ENCODE measurements at places on chromosomes 16 and 17.

DNA sequence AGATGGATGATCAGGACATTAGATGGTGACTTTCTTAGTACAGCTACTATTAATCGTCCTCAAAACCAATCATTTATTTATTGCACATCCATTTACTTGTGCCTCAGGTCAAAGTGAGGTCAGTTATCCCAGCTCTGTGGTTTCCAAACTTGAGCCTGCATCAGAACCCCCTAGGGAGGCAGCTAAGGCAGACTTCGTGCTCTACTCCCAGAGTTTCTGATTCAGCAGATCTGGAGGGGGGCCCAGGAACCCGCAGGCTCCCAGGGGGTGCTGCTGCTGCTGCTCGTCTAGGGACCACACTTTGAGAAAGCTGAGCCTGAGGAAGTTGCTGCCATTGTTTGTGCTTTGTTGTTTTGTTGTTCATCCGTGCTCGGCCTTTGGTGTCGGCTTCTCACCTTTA, 44.0 kb upstream of the CLEC18B start:
- DNase-seq = peak; percentile 72

- no peak for DNase-seq
Measured at GRCh38 chr17:66518108-66518507, 215.7 kb downstream of the PRKCA start.

- DNase-seq = no peak
Measured at GRCh38 chr16:2205967-2206313, 686 bp downstream of the MLST8 start.

DNA sequence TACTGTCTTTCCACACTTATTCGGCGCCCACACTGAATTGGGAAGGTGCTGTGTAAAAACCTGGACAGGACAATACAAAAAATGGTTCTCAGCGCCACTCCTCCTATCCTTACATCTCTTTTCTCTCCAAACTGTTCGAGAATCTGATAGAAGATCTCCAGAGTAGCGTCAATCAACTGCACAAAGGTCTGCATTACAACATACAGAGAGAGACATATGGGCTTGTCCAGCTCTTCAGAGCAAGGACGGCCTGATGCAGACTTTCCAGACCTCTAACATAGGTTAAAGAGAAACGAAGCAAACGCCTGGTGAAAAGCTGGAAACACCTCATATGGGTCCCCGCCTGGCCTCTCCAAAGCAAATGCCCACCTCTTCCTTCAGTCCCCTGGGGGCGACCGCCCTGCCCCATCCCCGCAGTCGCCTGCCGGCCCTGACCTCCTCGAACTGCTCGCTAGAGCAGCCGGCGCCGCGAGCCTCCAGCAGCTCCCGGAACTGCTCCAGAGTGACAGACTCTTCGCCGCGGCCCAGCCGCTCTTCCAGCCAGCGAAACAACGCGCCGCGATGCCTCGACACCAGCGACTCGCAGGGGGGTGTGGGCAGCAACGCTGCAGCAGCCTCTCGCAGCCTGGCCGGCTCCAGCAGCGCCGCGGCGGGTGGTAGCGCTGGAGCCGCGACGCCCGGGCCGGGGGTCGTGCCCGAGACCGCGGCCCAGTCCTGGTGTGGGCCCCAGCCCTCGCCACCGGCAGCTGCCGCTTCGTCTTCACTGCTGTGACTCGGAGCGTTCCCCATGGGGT, 526 bp downstream of the ZZEF1 start:
- DNase-seq = no peak

- no peak for DNase-seq
Measured at GRCh38 chr16:80167657-80168390, 373.0 kb upstream of the DYNLRB2 start.

GRCh38 chr17:2436316-2436905, 35.6 kb upstream of the MNT start:
- DNase-seq = no peak

GRCh38 chr17:8965394-8966168, at the start of gene PIK3R5:
Gene PIK3R5 (minus strand): TSS chr17:8965707. CDS start chr17:8911494, 54,213 bp downstream.
- no peak for DNase-seq

DNA sequence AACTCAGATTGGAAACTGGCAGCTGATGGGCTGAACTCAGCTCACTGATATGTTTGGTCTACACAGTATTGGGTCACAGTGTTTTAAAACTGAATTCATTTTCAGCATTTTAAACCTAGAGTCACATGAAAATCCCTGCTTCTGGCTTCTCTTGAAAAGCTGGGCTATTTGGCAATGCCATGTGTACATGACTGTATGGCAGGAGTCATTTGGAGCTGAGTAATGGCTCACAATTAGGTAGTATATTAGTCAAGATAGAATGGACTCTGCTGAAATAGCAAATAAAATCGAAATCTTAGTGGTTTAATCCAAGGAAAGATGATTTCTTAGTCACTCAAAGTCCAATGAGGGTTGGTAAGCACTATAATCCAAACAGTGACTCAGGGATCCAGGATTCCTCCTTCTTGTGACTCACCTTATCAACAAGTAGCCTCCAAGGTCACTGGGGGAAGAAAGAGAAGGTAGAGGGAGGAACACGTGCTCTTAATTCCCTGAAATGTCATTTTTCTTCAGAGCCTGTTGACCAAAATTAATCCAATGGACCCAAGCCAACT, 13.9 kb upstream of the PMP22 start:
- DNase-seq = peak; percentile 95

- no peak for DNase-seq
Measured at GRCh38 chr17:32520104-32520701, 33.4 kb downstream of the CDK5R1 start.

DNA sequence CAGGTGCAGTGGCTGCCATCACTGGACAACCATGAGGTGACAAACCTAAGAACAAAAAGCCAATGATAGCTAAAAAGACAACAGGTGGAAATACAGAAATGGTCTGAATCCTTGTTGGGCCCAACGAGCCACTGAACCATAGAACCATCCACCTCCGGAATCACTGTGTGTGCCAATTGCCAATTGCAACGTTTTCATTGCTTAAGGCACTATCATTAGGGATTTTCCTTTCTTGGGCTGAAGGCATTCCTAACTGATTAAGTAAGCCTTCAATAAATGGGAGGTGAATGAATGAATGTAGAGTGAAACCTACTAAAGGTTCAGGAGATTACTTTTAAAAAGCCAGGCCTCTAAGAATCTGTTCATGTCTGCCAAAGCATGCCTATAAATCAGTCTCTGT, 3.6 kb downstream of the USP31 start:
- DNase-seq = peak; percentile 23

GRCh38 chr16:31420037-31420436, 8.1 kb downstream of the COX6A2 start:
- no peak for DNase-seq

DNA sequence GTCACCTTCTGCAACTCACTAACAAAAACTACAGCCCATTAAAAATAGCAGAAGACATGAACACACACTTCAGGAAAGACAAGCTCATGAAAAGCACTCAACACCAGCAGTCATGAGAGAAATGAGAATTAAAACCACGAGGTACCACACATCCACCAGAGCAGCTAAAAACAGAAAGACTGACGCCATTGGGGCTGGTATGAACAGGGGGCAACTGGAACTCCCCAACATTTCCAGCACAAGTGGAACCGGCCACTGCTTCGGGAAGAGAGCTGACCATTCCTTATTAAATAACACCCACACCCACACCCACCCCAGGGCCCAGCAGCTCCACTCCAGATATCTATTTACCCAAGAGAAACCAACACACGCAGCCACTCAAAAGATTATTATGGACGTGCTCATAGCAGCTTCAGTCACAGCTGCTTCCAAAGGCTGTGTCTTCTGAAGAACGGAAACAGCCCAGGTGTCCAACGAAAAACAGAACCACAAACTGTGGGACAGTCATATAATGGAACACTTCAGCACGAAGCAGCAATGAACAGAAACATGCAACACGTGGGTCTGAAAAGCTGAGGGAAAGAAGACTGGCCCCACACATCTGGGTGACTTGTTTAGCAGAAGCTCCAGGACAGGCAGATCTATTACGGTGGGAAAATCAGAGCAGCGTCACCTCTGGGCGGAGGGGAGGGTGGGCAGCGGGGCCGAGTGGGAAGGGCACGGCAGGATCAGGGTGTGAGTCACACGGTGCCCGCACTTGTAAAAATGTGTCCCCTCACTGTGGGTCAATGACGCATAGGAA, 41.1 kb downstream of the KLHDC4 start:
- no peak for DNase-seq

DNA sequence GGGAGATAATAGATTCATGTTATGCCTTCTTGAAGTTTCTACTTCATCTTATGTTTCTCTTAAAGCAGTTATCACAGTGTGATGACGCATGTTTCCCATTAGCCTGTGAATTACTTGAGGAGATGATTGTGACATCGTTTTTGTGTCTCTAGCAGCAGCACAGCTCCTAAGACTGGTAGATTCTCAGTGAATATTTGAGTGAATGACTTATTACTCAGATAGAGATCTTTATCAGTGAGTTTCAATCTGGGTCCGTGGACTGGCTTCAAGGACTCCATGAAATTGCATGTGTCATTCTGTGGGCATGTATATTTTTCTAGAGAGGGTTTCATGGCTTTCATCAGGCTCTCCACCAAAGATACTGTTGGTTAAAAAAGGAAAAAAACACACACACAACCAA, 29.9 kb downstream of the YPEL2 start:
- peak; percentile 81 for DNase-seq

GRCh38 chr16:78900044-78900811, 700.3 kb downstream of the MAF start:
- DNase-seq = no peak

GRCh38 chr16:65919986-65920376, 446.5 kb upstream of the CDH5 start:
- no peak for DNase-seq

DNA sequence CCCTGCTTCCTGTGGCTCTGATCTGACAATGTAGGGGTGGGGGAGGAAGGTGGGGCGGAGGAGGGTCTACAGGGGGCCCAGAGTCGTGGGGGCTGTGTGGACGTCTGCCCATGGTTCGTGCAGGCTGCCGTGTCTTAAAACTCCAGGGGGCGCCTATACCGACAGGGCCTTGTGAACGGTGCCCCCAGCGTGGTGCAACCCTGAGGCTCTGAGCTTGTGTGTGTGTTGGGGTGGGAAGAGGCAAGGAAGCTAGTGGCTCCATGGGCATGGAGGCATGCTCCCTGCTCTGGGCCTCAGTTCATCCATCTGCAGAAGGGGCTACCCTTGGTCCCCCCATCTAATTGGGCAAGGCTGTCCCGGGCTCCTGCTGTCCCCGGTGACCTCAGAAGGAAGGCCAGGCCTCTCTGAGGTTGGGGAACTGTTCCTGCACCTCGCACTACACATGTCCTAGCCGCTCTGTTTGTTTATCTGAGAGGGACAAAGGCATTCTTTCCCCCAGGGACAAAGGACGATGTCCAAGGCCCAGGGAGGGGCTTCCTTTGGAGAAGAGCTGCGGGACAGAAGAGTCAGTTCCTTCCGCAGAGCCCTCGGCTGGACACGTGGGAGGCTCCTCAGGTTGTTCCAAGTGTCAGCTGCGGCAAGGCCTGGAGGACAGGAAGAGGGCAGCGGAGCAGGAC, 13.5 kb downstream of the CA4 start:
- no peak for DNase-seq

DNA sequence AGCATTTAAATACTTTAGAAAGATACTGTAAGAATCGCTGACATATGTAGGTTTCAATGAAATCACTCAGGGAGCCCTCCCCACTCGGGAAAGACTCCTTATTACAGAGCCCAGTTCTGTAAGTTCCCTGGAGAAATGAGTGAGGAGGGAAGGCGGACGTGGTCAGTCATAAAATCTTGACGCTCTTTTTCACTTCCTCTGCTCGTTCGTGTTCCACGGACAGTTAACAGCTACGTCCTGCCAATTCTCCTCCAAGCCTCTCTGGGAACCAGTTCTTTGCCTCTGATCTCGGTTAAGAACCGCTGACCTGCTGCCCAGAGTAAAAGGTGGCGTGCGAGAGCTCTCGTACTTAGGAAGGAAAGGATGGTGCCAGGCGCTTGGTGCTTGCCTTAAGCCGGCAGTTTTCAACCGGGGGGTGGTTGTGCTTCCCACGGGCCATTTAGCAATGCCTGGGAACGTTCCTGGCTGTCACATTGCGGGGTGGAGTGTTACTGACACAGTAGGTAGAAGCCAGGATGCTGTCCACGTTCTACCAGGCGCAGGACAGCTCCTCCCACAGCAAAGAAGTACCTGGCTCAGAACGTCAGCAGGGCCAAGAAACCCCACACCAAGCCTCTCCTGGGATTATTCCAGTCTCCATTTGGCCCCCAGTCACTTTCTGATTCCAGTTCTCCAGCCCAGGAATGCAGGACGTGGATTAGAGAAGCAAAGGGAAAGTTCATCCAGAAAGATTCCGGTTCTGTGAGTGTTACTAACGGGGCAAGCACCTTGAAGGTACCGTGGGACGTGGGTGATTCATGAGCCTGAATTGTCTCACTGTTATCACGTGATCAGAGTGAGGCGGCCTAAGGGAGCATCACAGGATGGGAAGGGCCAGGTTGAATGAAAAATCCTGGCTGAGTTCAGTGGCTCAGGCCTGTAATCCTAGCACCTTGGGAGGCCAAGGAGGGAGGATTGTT, 87.7 kb downstream of the MRM3 start:
- DNase-seq = no peak

DNA sequence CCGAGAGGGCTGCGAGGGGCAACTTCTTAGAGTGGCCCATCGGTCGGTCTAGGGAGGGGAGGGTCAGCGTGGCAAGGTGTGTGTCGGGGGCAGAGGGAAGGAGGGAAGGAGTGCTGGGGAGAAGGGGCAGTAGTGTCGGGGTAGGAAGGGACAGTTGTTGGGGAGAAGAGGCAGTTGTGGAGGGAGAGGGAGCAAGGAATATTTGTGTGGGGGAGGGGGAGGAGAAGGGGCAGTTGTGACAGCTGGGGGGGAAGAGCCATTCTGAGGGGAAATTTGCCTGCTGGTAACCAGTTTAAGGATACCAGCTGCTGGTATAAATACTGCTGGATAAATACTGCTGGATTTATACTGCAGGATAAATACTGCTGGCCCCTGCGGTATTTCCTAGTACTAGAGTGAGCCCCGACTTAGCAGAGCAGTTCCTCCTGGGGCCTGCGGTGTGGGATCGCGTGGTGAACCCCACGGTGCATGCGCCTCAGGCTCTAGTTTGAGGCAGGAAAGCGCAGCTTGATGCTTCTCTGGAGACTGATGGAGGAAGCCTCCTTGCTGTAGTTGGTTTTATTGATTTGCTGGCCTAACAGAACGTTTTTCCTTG, 309 bp downstream of the DNAH2 start:
- peak; percentile 22 for DNase-seq

DNA sequence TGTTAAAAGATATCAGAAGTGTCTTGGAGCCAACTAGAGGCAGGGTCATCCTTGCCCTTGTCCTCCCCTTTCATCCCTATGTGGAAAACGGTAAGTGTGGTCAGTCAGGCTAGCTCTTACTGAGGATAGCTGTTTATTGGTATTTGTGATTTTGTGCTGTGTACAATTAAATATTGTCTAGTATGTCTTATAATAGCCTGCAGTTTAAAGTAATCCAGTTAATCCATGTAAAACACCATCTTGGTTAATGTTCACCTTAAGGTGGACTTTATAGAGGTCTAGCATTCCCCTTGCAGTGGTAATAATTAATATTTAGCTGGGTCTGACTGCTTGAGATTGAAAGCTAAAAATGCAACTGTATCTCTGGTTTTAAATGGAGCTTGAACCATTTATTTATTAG, 25.6 kb downstream of the METTL9 start:
- no peak for DNase-seq

GRCh38 chr17:79944821-79945391, 90.8 kb downstream of the TBC1D16 start:
- DNase-seq = no peak
